ENCODE measurements at places on chromosomes 7 and 10. TPM values are rescaled to one million over a fixed set of nuclear protein-coding genes. Genes with fewer than 3 reads are reported as not detected.

FGL2 gene
- total RNA-seq, result 0.14 TPM

PKD2L1 gene
- not detected for total RNA-seq

FAS gene
- total RNA-seq, result 0.67 TPM

GJD4 gene
- total RNA-seq, result 0.24 TPM

NPC1L1 gene
- total RNA-seq, result 0.21 TPM

PAPSS2 gene
- 2.4 TPM for total RNA-seq

PARP12 gene
- 2.2 TPM for total RNA-seq

All from cardiac muscle cell (in vitro differentiated cells and primary cell).